ENCODE measurements at places on chromosomes 6 and 20. TPM values are rescaled to one million over a fixed set of nuclear protein-coding genes. Genes with fewer than 3 reads are reported as not detected.

SMIM28 gene
- total RNA-seq, result not detected

BHLHE23 gene
- not detected for total RNA-seq

GRCh38 chr20:36074983-36075382, 79.6 kb upstream of the EPB41L1 start:
- DNase-seq, result no peak

DNA sequence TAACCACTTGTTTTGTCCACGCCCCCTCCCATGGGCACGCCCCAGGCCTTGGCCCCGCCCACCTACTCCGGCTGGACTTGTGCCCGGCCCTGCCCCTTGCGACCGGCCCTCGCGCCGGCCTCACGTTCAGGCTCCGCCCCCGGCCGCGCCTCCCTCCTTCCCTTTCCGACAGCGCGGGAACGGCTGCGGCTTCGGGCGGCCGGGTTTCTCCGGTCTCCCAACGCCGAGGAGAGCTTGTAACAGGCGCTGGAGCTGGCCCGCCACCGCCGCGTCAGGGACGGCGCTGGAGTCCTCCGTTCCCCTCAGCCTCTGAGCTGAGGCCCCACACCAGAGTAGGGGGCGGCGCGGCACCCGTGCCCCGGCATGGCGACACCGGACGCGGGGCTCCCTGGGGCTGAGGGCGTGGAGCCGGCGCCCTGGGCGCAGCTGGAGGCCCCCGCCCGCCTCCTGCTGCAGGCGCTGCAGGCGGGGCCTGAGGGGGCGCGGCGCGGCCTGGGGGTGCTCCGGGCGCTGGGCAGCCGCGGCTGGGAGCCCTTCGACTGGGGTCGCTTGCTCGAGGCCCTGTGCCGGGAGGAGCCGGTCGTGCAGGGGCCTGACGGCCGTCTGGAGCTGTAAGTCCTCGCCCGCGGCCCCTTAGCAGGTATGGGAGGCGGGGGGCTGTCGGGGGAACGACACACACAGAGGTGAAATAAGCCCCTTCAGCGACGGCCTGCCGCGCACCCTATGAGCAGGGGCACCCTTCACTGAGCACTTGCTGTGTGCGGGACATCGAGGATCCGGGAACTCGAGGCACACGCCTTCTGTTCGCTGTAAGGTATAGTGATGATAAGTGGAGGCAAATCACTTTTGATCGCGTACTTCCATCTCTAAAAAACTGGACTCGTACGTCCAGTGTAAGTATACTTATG, at the start of gene FANCE:
Gene FANCE, plus strand, starts transcription at position 156 of the 908 bp plus-strand sequence. Its CDS starts 208 bp downstream, at position 364.
- DNase-seq, result peak; percentile 100

- DNase-seq, result no peak
Observed at GRCh38 chr6:116456927-116457326, 4.2 kb upstream of the CALHM6 start.

GRCh38 chr6:13371421-13372072, 43.2 kb upstream of the TBC1D7 start:
- no peak for DNase-seq

GRCh38 chr6:145963216-145964068, 716 bp downstream of the SHPRH start:
- DNase-seq, result no peak

All from neural crest cell (in vitro differentiated cells).